ENCODE measurements at places on chromosomes 2 and 18.

GRCh38 chr2:224381521-224382279, 20.2 kb downstream of the FAM124B start:
- DNase-seq, result no peak

DNA sequence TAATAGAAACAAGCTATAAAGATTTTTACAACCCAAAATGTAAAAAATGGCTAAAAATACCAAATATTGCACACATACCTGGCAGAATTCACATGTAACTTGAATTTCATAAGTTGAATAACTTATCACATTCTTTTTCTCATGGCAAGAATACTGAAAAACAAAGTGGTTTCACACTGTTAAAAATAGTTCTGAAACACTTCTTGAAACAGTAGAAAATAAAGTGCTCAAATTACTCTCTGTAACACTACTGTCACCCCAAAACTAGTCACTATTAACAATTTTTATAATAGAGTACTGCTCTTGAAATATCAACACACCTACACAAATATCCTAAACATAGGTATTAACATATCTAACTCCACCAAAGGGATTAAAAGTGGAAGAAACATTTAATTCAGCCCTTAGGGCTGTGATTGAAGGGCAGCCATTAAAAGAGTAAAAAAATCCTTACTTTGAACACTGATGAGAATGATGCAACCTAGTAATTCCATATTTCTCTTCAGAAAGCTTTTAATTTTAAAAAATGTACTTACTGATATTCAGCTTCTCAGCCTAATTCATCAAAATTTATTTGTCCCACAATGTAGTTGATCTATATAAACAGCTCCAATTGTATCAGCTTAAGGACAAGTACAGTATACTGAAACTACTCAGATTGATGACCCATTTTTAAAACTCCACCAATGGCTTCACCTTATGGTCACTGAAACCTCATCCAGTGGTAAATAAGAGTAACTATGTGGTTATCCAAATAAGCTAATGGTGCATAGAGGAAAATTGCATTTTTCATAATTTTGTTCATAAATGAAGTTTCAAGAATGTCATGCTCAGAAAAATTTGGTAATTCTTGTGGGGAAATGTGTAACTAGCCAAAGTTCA, 31.4 kb downstream of the ATF2 start:
- DNase-seq, result no peak

DNA sequence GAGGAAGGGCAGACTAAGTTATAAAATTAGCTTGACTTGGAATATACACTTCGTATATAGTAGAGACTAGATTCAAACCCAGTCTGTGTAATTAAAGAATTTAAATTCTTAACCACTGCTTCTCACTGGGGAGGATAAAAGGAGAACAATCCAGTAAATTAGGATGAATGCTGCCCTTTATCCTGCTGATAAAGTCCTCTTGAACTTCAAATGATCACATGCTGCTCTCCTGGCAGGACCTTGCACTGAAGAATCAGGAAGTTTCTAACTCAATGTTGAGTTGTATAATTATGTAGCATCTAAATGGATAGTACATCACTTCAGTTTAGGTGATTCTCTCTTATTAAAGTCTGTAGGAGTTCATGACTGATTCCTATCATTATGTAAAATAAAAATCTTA, 1179.7 kb downstream of the DSC3 start:
- DNase-seq, result no peak

DNA sequence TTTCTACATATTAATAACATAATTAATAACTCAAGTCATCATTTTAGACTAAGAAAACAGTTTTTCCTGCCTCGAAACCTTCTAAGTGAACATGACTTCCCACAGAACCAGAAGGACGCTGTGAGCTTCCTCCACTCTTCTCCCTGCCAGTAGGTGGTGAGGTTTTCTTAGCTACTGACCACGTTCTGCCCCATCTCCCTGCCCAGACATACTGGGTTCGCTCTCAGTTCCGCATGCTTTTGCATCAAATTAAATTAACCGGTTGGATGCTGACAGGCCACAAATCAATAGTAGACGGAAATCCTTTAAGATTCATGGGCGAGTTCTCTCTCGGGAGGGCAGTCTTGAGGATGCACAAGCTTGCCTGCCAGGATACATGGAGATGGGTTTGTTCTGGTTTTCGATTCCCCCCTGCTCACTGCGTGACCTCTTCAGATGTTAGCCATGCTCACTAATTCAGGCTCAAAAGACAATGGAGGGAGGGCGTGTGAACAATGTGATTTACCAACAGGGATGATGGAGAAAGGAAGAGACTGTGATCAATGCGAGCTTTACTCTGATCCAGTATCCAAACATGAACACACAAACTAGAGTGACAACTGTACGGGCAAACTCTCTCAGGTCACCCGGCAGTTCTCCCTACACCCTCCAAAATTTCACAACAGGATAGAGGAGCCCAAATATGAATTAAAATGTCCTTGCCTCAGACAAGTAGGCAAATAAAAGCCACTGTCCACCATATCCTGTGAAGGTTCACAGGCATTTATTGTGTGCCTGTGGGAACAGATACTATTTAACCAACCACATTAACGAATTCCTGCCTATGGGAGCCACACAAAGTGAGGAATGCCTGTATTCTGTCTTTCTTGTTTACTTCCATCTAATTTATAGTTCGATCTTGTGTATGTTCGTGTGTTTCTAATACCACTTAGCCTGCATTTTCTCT, 375.7 kb downstream of the EIPR1 start:
- DNase-seq, result no peak

DNA sequence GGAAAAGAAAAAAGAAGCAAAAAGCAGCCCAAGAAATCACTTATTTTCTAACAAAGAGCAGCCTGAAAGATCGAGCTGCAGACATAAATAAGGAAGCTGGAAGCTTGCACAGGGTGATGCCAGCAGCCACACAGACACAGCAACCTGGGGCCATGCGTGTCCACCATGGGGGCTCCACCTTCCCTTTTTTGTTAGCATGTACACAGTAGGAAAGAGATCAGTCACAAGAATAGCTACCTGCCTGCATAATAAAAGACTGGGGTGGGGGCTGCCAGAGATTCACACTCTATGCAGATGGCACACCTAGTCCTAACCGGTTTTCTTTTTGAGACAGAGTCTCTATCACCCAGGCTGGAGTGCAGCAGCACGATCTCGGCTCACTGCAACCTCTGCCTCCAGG, 2.9 kb upstream of the CNOT11 start:
- no peak for DNase-seq

- DNase-seq, result no peak
Measured at GRCh38 chr18:65259403-65259802, 491.4 kb upstream of the CDH7 start.

GRCh38 chr2:44479127-44479887, 117.6 kb downstream of the CAMKMT start:
- peak; percentile 71 for DNase-seq

- no peak for DNase-seq
Measured at GRCh38 chr18:38362286-38362792, 796.7 kb upstream of the CELF4 start.

GRCh38 chr2:56118474-56118873, 65.3 kb upstream of the CCDC85A start:
- no peak for DNase-seq

GRCh38 chr2:99831772-99832171, 310.6 kb downstream of the AFF3 start:
- DNase-seq, result no peak

GRCh38 chr18:72965616-72966015, 97.8 kb upstream of the NETO1 start:
- DNase-seq, result no peak

DNA sequence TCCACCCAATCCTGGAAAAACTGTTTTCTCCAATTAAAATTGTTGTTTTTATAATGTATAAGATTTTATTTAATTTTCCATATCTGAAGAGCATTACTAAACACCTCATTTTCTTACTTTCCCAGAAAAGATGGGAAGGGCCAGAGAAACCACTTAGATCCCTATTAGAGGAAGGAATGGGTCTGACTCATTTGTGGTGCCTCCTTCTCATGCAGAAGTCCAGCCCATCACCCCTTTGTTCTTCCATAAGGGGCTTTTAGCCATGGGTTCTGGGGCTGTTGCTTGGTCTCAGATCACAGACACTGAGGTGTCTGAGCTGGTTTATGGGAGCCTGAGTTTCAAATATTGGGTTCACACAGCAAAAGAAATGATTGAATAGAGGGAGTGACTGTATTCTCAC, 152.2 kb downstream of the ESCO1 start:
- DNase-seq, result no peak

DNA sequence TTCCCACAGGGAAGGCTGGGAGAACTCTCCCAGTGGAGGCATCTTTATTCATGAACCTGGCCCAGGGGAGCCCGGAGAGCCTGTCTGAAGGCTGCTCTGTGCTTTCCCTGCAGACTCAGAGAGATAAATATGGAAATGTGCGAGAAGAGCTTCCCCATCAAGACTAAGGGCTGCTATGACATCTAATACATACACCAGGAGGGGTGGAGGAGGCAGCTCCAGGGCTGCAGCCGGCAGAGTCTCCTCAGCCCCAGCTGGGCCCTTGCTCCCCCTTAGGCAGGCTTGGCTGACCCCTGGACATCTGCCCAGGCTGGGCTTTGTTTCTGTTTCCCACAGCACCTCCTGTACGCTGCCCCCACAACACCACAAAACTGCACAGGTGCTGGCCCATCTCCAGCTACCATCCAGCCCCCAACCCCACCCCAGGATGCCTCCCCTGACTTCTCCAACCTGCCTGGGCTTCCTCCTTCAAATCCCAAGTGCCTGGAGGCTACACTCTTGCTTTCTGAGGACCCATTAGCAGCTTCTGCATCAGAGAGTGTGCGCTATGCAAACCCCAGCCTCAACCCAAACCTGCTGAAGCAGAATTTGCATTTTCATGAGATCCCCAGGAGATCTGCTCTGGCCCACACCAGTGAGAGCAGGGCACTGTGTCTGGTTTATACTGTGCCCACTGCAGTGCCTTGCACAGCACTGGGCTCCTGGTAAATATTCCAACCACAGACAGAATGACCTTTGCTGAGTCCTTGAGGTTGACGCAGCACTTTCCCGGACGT, 96.8 kb downstream of the VSNL1 start:
- DNase-seq, result no peak

DNA sequence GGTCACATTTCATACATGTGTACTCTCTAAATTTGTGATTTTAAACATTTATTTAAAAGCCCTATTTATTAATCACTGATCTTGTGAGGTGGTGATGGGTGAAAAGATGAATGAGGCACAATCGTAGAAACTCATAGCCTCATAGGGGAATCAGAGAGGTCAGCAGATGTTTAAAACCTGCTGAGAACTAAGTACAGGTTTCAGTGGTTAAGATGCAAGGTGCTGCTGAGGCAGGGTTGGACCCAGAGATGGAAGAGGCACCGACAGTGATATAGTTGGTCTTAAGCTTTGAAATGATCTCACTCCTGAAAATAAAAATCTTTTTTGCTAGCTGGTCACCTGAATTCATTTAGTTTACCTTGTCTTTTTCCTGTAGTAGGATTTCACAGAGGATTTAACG, 49.6 kb downstream of the LINC00305 start:
- no peak for DNase-seq

- DNase-seq, result no peak
Measured at GRCh38 chr2:57701391-57701791, 345.2 kb upstream of the VRK2 start.

- no peak for DNase-seq
Measured at GRCh38 chr18:31840499-31840898, 79.8 kb upstream of the SLC25A52 start.

DNA sequence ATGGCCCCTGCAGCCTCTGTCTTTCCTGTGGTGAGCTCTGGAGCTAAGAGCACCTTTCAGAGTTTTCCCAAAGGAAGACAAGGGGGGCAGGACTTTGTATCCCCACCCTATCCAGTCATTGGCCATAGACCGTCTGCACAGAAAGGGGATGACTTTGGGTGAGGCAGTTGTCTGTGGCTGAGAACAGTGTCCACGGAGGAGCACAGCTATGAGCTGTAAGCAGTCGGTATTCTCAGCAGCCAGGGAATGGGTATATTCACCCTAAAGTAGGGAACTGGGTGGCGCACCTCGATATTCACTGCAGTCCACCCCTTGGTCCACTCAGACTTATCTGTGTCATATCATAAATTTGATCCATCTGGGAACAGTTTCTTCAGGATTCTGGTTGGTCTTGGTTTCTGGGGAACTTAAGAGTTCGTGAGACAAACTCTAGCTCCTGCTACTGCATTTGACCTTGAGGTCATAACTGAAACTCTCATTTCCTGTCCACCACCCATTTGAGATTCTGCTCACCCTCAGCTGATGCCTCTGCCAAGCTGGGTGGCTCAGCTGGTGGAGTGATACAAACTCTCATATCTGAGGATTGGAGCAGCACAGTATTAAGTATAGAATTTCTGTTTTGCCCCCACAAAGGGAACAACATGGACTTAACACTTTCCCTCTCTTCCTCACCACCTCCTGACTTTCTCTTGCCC, 45.2 kb upstream of the SCG2 start:
- DNase-seq, result no peak
